Tibial nerve (tissue), 4 donors: ENCODE measurements at places on chromosomes 13 and 19.
A peak's percentile ranks its signal among the peaks of the same experiment; 100 is the strongest.

- H3K36me3 ChIP-seq: no peaks in the 10 kb centered on the region
- H3K27ac ChIP-seq: peak overlapping the region; percentile 62
- H3K4me1 ChIP-seq: no peaks in the 10 kb centered on the region
- H3K27me3 ChIP-seq: no peaks in the 10 kb centered on the region
- no peak for DNase-seq
Measured at GRCh38 chr19:53432088-53432661, 391 bp downstream of the ZNF761 start.

- DNase-seq: peak; percentile 79
- peak overlapping the region; percentile 89 for H3K27ac ChIP-seq
- H3K4me3 ChIP-seq: peak overlapping the region; percentile 27
- peaks cover 3% of the 10 kb centered on the region for H3K36me3 ChIP-seq
- H3K4me1 ChIP-seq: peaks cover 97% of the 10 kb centered on the region
- H3K27me3 ChIP-seq: no peaks in the 10 kb centered on the region
Measured at GRCh38 chr19:47719047-47719859, 6.0 kb downstream of the EHD2 start.

GRCh38 chr13:50168786-50169185 is 153.5 kb downstream of the KCNRG start:
- no peaks in the 10 kb centered on the region for H3K27me3 ChIP-seq
- DNase-seq: no peak
- no peaks in the 10 kb centered on the region for H3K36me3 ChIP-seq

GRCh38 chr13:32320528-32320927 is 5.2 kb downstream of the BRCA2 start:
- H3K4me1 ChIP-seq: no peaks in the 10 kb centered on the region
- DNase-seq: no peak
- no peaks in the 10 kb centered on the region for H3K36me3 ChIP-seq
- no peaks in the 10 kb centered on the region for H3K27me3 ChIP-seq
- H3K4me3 ChIP-seq: no peak overlapping the region

DNA sequence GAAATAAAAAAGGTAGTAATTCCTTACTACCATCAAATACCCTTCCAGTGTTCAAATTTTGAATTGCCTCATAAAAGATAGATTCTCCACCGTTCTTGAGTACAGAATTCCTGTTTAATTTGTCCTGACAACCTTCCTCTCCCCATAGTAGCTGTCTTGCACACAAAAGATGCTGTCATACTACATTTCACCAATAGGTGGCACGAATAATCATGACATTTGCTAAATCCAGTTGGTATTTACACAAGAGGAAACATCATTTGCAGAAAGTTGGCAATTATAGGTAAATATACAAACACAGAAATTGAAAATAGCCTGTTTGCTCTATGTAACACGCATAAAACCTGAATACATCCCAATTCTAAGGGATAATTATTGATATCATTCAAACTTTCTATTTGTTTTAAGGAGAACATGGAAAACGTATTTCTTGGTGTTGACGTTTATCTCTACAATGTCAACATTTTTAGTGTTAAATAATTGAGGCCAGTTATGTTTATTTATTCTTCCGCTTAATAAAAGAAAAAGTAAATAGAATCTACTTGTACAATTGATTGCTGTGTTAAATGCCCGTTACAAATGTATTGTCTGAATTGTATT is 58.3 kb upstream of the CLDN10 start:
- no peaks in the 10 kb centered on the region for H3K4me1 ChIP-seq
- H3K36me3 ChIP-seq: no peaks in the 10 kb centered on the region

DNA sequence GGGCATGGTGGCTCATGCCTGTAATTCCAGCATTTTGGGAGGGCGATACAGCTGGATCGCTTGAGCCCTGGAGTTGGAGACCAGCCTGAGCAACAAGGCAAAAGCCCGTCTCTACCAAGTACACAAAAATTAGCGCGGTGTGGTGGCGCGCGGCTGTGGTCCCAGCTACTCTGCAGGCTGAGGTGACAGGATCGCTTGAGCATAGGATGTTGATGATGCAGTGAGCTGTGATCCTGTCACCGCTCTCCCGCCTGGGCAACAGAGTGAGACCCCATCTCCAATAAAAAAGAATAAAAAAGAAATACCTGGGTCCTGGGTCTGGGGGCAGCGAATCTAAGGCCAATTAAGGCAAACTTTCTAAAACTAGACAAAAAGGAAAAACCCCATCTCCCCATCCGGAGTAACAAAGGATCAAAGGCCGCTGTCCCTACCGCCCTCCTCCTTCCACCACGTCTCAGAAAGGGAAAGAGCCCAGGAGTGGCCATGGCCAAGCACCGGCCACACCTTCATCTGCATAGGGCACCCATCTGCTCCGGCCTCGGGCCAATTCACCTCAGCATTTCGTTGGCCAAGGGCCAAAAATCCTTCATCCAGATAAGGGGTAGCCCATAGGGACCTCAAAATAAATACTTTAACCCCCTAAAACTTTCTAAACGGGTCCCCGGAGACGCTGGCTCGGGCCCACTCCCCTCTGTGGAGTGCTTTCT is 851 bp downstream of the ZNF320 start:
- no peaks in the 10 kb centered on the region for H3K27me3 ChIP-seq
- peak overlapping the region; percentile 78 for H3K4me3 ChIP-seq
- H3K27ac ChIP-seq: peak overlapping the region; percentile 83
- no peak for DNase-seq
